ENCODE measurements at places on chromosomes 5 and 9.

DNA sequence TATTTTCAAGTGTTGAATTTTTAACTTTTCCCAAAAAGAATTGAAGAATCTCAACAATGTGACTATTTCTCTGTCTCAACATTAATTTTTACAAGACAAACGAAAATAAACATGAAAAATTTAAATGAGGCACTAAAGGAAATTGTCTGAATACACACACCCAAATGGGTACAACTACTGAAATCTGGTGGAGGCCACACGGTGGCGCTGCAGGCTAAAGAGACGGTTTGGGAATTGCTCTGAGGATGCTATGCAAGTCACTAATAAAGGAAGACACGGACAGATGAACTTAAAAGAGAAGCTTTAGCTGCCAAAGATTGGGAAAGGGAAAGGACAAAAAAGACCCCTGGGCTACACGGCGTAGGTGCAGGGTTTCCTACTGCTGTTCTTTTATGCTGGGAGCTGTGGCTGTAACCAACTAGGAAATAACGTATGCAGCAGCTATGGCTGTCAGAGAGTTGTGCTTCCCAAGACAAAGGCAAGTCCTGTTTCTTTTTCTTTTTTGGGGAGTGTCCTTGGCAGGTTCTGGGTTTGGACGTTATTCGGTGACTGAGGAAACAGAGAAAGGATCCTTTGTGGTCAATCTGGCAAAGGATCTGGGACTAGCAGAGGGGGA is at the start of gene PCDHB10:
PCDHB10 (plus strand) TSS at position 244 of the 616 bp plus-strand sequence; CDS start at position 444, 200 bp downstream.
- DNase-seq, result no peak

DNA sequence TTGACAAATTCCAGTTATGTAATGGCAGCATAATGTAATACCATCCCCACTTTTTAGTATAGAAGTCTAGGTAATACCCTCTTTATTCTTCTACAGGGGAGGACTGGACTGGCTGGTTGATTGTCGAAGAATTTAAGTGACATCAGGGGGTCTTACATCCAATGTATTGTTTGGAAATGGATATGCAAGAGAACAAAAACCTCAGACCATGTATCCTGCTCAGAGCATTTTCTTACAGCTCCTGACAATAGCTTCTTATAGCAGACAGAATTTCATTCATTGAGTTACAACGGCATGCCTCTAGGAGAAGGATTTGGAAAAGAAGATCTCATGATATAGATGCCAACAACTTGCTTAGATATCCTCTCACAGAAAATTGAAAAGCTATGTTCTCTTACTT is 2032.3 kb downstream of the EFNA5 start:
- no peak for DNase-seq

DNA sequence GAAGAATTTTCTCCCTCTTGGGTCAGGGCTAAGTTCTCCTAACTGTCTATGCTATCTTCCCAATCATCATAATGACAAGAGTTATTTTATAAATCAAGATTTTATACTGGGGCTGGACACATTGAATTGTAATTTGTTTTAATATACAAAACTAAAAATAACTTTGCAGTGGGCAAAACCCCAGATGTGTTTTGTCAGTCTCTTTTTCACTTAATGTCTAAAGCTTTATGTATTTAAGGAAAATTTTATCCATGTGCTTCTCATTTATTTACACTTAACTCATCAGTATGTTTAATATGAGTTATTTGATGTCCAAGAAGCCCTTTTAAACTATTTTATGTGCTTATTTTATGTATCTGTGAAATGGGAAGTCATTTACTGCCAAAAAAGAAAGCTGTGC is 362.8 kb upstream of the ADAMTSL1 start:
- no peak for DNase-seq

DNA sequence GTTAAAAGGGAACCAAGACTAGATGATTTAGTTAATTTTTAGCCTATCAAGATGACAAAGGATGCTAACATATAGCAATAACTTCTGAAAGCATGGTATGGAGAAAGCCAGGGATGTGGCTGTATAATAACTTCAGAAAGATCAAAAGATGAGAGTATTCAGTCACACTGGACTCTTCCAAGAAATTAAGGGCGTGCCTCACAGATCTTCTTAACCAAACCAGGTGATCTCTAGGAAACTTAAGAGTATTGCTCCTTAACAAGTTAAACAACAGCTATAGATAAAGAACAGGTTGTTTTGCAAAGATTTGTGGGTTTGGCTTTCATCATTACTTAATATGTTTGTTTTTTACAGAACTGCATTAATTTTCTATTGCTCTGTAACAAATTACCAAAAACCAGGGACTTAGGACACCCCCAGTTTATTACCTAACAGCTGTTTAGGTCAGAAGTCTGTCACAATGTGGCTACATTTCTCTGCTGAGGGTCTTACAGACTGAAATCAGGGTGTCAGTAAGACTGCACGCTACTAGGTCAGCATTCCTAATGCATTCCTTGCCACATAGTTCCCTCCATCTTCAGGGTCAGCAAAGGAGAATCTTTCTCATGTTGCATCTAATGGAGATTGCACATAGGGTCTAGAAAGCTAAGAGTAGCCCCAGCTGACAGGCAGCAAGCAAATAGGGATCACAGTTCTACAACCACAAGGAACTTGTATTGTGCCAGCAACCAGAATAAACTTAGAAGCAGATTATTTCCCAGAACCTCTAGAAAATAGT is 113.8 kb downstream of the WDR70 start:
- no peak for DNase-seq

- no peak for DNase-seq
Measured at GRCh38 chr9:15189481-15189880, 117.5 kb downstream of the TTC39B start.

GRCh38 chr9:113741886-113742854 is 133.9 kb upstream of the ZNF618 start:
- no peak for DNase-seq

GRCh38 chr9:1102642-1102970 is 52.4 kb downstream of the DMRT2 start:
- no peak for DNase-seq

DNA sequence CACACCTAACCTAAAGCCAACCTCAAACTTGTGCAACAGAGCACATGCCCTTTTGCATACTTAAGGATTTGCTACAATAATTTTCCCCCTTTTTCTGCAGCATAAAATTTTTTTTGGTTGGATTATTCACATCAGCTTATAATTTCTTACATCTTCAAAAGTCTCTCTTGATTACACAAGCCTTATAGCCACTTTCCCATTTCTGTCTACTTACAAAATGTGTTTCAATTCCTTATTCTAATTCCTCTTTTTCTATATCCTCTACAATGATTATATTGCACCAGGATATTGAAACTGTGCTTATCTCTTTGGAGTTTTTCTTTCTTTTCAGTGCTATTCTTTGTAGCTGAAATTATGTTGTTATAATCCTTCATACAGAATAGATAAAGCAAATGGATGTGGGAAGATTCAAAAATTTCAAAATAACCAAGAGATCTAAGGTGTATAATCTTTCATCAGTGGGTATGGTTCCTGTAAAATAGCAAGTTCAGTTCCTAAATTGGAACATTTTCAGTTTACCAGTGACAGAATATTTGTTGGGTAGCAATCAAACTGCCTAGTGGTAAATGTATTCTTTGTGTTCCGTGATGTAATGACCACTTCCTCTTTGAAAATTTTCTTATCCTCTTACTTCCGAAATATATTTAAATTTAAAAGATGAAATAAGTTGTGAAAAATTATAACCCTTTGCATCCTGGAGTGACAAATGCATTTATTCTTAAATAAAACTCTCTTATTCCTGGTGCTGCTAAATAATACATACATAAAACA is 386.8 kb upstream of the CHD1 start:
- DNase-seq, result no peak

- DNase-seq, result no peak
Measured at GRCh38 chr9:120153258-120153657, 426.7 kb downstream of the CDK5RAP2 start.

DNA sequence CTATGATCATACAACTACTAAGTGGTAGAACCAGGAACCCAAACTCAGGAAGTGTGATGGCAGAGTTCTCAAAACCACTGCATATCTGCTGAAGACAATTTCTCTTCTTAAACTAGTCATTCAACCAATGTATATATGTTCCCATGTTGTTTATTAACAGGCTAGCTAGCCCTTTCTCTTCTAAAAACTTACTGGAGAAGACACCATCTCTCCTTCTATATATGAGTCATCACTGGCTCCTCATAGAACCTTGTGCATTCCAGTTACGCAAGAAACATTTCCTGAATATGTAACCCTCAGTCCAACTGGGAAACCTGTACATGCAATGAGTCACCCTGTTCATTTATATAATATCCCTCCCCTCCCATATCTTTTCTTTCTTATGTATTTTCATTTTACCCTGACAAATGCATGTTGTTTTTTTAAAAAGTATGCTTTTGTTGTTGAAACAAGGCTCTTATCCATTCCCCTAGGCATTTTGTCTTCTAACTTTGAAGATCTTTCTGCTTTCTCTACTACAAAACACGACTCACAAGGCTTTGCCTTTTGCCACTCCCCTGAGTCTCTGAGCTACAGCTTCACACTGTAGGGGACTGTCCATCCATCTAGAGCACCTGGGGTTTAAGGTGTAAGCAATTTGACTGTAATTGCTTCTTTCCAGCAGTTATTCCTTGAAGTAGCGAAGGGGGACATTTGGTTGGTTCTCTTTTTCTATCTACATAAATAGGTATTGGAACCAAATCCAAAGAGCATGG is 119.5 kb downstream of the ANXA1 start:
- DNase-seq, result no peak

DNA sequence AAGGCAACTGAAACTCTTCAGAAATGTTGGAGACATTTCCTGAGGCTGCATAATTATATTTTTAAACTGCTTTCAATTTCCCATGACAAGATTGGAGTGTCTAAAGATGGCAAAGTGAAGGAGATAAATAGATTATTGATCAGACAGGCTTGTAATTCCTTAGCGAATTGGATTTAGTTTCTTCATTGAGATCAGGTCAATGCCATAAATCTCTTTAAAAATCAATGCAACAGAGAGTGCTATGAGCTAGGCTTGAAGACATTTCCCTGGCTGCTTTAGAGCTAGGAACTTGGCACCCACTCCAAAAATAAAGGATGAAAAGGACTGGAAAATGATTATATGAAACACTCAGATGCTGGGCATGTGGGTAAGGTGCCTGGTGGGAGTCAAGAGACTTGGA is 828.4 kb downstream of the TLR4 start:
- DNase-seq, result no peak

- DNase-seq, result no peak
Measured at GRCh38 chr9:32581512-32582143, 8.7 kb upstream of the NDUFB6 start.

- DNase-seq, result no peak
Measured at GRCh38 chr5:102758576-102758975, 3.5 kb downstream of the PAM start.

- no peak for DNase-seq
Measured at GRCh38 chr5:9329125-9329524, 216.8 kb downstream of the SEMA5A start.

DNA sequence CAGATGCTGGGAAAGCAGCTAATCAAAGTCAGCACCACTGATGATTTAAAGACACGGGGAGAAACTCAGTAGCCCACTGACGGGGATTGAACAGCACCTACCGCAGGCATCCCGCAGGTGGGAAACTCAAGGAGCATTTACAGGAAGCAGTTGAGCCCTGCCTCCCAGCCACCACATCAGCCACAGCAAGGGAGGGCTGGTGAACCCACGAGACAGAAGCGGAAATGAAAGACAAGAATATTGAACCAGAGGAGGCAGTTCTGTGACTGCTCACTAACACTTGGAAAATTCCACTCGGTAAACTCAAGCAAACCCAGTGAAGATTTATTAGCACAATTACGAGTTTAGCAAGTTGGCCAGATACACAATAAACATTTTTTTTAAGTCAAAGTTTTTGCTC is 10.6 kb upstream of the FAM163B start:
- no peak for DNase-seq

GRCh38 chr5:173717959-173718358 is 101.5 kb upstream of the BOD1 start:
- DNase-seq, result no peak

DNA sequence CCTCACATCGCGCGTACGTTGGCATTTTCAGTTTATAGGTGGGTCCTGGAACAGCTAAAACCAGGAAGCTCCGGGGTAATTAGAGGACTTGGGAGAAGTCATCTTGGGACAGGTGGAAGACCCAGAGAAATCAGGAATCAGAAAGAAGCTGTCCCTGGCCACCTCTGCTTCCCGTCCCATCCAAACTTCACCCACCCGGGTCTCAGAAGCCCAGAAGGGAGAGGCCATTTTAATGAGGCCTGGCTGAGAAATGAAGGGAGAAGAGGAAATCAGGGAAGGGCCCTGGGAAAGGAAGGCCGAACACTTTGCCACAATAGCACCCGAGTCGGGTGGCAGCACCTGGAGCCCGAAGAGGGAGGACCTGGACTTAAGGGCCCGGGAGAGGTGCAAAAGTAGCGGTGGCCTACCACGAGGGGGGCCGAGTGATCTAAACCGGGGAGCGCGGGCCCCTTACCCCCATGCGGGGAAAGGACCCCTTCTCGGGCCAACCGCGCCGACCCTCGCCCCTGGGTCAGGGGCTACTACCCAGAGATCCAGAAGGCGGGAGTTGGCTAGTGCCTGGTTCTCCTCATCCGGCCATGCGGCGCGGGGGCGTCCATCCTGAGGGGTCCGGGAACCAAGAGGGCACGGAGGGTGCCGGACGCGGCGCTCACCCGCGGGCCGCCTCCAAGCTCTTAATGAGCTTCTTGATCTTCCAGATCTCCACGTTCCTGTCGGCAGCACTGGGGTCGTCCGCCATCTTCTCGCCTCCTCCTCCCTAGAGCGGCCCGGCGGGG is 668 bp downstream of the ETF1 start:
- DNase-seq, result peak; percentile 68

DNA sequence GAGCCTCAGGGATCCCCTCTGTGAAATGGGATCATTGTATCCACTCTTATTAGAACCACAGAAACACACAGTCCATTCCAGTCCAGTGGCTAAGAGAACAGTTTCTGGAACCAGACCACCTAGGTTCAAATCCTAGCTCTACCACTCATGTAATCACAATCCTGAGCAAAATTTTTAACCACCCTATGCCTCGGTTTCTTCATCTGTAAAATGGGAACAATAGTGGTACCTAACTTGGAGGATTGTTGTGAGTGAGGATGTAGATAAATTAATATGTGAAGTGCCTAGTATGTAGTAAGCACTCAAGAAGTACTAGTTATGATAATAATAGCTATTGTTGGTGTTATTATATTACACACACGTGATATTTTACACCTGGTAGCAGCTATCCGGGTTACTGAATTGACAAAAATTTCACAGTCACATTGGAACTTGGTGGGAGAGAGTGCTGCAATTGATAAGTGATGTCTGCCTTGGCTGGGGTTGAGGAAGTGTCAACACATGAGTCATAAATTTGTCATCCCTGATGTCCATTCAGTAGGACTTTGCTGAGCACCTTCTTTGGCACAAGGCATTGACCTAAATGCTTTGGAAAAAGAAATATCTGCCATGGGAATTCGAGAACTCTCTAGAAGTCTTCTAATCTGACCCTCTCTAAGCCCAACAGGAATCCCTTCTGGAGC is 68.4 kb downstream of the COL27A1 start:
- DNase-seq, result no peak
